ENCODE measurements at places on chromosomes 7 and 10. TPM values are rescaled to one million over a fixed set of nuclear protein-coding genes. Genes with fewer than 3 reads are reported as not detected.

DNA sequence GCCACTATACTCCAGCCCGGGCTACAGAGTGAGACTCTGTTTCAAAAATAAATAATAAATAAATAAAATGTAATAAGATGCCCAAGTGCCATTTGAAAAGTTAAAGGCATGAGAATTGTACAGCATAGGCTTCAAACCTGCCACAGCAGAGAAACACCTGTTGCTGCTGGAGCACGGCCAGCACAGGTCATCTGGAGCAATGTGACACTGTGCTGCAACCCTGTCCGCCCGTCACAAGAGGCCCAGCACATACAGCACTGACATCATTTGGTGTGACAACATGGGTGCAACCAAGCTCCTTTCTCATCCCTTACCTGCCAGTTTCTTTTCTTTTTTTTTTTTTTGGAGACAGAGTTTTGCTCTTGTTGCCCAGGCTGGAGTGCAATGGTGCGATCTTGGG is 1.3 kb downstream of the RFC2 start:
- no peak for DNase-seq

GRCh38 chr10:47259466-47259865 is 40.5 kb upstream of the GDF10 start:
- no peak for DNase-seq

DNA sequence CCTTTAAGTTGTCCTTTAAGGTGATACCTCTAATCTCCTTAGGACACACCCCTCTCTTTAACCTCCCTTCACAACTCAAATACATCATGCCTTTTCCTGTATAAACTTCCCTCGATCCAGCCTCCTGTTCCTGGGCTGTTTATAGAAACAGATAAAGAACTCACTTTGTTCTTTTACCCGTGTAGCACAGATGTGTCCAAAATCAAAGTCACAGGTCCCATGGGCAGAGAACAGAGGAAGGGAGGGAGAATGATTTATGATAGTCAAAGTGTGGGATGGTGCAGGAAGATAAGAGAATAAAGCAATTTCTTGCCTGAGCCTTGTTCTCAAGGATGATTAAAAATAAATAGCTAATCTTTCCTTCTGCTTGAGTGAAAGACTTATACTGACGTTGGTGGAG is 50.3 kb upstream of the CABCOCO1 start:
- no peak for DNase-seq

GRCh38 chr7:142542942-142543341 is 206.3 kb upstream of the PRSS1 start:
- no peak for DNase-seq

- no peak for DNase-seq
Observed at GRCh38 chr7:114930107-114930661, 8.3 kb downstream of the MDFIC start.

- peak; percentile 56 for DNase-seq
Observed at GRCh38 chr10:47026301-47027107, 115.3 kb downstream of the PTPN20 start.

DNA sequence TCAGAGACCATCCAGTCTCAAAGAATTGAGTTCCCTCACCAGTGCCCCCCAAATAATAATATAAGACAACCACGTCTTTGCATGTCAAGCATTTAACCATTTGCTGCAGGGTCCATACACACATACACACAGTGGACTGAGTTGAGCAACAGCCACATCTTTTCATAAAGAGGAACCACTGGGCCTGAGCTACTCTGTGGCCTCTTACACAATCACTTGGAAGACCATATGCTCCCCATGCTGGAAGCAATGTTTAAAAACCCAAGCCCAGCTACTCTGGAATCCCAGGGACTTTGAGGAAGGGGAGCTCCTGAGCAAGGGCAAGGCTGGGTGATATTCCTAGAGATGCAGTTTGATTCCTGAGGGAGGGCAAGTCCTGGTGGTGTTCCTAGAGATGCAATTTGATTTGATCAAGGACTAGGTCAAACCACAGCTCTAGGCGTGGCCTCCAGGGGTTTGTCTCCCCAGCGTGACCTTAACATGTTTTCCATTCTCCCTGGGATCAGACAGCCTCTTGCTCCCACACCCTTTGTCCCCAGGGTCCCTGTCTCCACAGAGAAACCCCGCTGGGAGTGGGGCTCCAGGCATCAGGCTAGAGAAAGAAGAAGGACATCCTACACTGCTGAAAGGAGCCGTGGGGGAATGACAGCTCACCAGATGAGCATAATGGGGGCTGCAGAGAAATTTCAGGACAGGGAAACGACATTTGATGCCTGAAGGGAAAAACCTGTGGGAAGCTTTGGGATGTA is 376.2 kb upstream of the MGMT start:
- no peak for DNase-seq

GRCh38 chr10:75108684-75109458 is 2.6 kb upstream of the SAMD8 start:
- DNase-seq = no peak

GRCh38 chr7:66500087-66500486 is 128.6 kb upstream of the KCTD7 start:
- DNase-seq = peak; percentile 13

- no peak for DNase-seq
Observed at GRCh38 chr7:127682140-127682539, 30.1 kb downstream of the SND1 start.

DNA sequence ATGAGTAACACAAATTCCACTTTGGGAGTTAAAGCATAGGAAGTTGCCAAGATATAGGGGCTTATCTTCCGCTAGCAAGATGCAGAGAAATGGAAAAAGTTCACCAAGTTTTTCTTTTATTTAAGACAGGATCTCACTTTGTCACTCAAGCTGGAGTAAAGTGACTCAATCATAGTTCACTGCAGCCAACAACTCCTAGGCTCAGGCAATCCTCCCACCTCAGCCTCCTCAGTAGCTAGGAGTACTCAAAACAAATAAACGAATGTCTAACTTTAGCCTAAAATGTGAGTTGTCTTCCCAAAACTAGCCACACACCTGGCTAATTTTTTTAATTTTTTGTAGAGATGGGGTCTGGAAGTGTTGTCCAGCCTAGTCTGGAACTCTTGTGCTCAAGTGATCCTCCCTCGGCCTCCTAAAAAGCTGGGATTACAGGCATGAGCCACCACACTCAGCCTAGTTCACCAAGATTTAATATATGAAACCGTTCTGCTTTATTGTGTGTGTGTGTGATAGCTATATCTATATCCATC is 9.9 kb downstream of the VIM start:
- no peak for DNase-seq

DNA sequence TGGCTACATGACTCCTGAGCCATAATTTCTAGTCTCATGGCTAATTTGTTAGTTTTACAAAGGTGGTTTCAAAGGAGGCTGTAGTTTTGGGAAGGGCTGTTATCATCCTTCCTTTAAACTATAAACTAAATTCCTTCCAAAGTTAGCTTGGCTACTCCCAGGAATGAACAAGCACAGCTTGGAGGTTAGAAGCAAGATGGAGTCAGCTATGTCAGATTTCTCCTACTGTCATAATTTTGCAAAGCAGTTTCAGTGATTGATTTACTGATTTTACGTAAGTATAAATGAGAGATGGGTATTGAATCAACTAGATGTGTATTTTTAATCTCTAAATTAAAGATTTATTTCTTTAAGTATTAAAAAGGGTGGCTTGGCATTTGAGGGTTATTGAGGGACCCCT is 79.9 kb downstream of the PHTF2 start:
- no peak for DNase-seq

- no peak for DNase-seq
Observed at GRCh38 chr7:112721366-112721765, 68.8 kb downstream of the TMEM168 start.

DNA sequence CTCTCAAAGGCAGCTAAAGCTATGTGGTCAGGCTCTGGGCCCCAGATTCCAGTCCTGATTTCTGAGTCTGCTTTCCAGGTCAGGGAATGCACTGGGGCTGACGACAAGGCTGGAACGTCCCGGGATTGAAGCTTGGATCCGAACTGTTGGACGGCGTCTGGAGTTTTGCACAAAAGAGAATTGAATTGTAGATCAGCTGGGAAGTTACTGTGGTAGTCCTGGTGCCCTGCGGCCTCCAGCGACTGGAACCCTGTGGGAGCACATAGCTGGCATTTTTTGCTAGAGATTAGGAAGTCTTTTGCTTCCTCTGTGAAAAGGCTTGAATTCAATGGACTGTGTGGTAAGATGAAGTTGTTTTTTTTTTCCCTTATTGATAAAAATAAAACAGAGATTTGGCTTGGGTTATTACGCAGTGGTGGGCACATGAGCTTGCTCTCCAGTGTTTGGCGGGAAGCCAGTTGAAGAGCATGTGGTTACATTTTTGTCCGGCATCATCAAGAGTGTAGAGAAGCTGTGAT is at the start of gene HK1:
Gene HK1, plus strand, starts transcription at position 51 of the 518 bp plus-strand sequence.
- DNase-seq = no peak

DNA sequence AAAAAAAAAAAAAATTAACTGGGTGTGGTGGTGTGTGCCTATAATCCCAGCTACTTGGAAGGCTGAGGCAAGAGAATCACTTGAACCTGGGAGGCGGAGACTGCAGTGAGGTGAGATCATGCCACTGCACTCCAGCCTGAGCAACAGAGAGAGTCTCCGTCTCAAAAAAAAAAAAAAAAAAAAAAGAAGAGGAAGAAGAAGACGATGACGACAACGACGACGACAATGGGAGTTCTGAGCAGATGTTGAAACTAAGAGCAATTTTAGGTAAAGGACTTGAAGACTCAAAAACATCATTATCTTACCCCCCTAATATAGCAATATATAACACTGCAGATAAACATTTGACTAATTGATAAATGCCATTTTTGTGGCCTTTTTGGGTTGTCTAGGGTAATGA is 39.5 kb upstream of the PPP1R17 start:
- DNase-seq = no peak

DNA sequence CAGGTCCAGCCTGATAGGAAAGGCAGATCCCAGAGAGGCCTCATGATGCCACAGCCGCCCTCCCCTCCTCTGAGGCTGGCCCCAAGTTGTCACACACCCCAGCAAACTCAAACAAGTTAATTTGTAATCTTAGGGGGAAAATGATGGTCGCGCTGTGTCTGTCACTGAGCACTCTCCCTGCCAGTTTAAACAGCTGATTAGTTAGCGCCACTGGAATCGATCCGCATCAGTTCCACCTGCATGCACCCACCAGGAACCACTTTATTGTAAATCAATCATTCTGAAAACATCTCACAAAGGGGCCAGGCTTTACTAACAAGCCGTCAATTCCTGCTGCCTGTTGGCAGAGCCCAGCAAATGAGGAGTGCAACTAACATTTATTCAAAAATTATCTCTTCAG is 870.9 kb downstream of the KCNMA1 start:
- DNase-seq = no peak

GRCh38 chr10:47261121-47261520 is 38.9 kb upstream of the GDF10 start:
- DNase-seq = peak; percentile 80

AIFM2 gene
- total RNA-seq = 9.2 TPM

EPHA1 gene
- total RNA-seq = 3.9 TPM

MYL7 gene
- not detected for total RNA-seq

BUD31 gene
- total RNA-seq = 51.7 TPM

ADCY1 gene
- total RNA-seq = 0.87 TPM

CAMK2B gene
- total RNA-seq = not detected

BAZ1B gene
- 47.9 TPM for total RNA-seq

GIMAP2 gene
- 85.4 TPM for total RNA-seq

TMEM270 gene
- not detected for total RNA-seq

SP4 gene
- total RNA-seq = 19.0 TPM

Measured in spleen (tissue), 13 donors.